Bronchial epithelial cell (primary cell): ENCODE measurements at places on chromosomes 11 and 22. TPM values are rescaled to one million over a fixed set of nuclear protein-coding genes. Genes with fewer than 3 reads are reported as not detected.

The MMP27 gene
- total RNA-seq, result not detected in 2 replicates

- DNase-seq, result peak; percentile 74
These were observed 1.9 kb downstream of the CLTCL1 start for GRCh38 chr22:19289475-19290161.

The CLMP gene
- 9.7 and 34.5 TPM in 2 replicates for total RNA-seq

DNA sequence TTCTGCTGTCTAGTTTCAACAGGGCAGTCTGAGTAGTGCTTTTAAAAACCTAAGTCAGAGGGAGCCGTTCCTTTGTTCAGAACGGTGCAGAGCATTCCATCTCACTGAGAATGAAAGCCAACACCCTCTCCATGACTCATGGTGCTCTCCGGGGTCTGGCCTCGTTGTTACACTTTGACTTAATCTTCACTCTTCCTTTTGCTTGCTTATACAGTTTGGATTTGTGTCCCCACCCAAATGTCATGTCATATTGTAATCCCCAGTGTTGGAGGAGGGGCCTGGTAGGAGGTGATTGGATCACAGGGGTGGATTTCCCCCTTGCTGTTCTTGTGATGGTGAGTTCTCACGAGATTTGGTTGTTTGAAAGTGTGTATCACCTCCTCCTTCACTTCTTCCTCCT lies 292.2 kb downstream of the ST3GAL4 start:
- peak; percentile 59 for DNase-seq

GRCh38 chr11:63719987-63720386 lies 38.7 kb downstream of the RTN3 start:
- no peak for DNase-seq

DNA sequence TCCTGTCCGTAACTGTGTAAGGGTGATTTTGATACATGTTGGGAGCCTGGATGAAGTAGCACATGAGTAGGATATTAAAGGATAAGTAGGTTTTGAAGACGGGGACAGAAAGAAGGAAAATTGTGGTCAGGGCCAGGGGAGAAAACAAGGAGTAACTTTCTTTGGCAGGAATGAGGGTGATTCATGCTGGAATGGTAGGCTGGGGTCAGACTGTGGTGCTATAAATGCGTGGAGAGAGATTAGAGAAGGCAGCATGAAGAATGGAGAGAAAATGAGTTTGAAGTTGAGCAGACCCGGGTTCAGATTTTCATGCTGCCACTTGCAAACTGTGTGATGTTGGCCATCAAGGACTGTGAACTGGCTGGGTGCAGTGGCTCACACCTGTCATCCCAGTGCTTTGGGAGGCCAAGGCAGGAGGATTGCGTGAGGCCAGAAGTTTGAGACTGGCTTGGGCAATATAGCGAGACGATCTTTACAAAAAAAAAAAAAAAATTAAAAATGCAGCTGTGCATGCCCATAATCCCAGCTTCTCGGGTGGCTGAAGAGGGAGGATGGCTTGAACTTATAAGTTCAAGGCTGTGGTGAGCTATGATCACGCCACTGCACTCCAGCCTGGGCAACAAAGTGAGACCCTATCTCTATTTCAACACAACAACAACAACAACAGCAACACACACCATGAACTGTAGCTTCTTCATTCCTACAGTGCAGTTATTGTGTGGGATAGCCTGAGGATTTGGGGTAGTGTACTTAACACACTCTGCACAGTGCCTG lies 22.3 kb downstream of the ZBTB16 start:
- DNase-seq, result no peak

GRCh38 chr11:64226507-64227051 lies 505 bp downstream of the NUDT22 start:
- DNase-seq, result no peak

GRCh38 chr11:103013421-103013820 lies 57.9 kb upstream of the MMP13 start:
- DNase-seq, result no peak

- DNase-seq, result peak; percentile 23
These were observed 3.1 kb downstream of the CBX6 start for GRCh38 chr22:38868886-38869381.

DNA sequence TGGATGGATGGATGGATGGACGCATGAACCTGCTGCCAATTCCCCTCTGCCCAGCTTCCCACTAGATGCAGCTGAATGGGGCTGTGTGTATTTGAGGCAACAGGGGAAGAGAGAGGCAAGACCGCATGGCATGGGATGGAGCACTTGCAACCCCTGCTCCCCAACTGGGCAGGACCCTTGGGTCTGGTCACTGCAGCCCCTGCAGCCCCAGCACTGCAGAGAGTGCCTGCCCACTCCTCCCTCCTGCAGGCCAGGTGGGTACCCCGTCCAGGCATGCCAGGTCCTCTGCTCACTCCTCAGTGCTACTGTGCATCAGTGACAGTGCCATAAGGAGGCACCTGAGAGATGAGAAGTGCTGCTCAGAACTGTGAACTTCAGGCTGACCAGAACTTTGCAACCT lies 40.3 kb downstream of the OSBPL5 start:
- DNase-seq, result no peak

The MYOD1 gene
- not detected in 2 replicates for total RNA-seq

- DNase-seq, result peak; percentile 79
These were observed 849 bp upstream of the APOBEC3B start for GRCh38 chr22:38981005-38981991.

The RIMBP3B gene
- under 0.01 TPM in 1 of 2 replicates, not detected in the other for total RNA-seq

GRCh38 chr11:24514219-24514594 lies 17.4 kb downstream of the LUZP2 start:
- no peak for DNase-seq

The DCDC1 gene
- total RNA-seq, result not detected in 2 replicates

DNA sequence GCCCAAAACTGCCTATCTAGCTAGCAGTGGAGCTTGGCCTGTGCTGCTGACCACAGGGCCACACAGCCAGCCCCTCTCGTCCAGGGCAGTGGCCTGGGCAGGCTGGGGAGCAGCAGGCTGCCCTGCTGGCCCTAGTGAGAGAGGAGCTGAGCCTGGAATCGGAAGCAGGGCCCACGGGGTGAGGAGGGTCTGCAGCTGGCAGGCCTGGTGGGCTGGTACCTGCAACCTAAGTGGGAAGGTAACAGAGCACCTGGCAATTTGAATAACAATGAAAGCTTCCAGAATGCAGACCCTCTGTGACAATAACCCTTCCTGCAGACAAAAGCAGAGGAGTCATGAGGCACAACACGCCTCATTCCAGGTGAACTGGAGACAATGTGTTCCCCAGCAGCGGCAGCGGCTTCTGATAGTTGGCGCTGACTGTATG lies 31.8 kb upstream of the RFPL3 start:
- DNase-seq, result no peak

GRCh38 chr11:17646451-17647145 lies 72.8 kb upstream of the MYOD1 start:
- DNase-seq, result no peak

The SLC25A18 gene
- not detected in 2 replicates for total RNA-seq

- DNase-seq, result no peak
These were observed 529 bp upstream of the CCND1 start for GRCh38 chr11:69640260-69640994.

- no peak for DNase-seq
These were observed 39.3 kb downstream of the EFCAB6 start for GRCh38 chr22:43772831-43773230.

GRCh38 chr11:86660088-86660487 lies 12.3 kb downstream of the ME3 start:
- peak; percentile 60 for DNase-seq

The SCN4B gene
- total RNA-seq, result 0.53 and 1.2 TPM in 2 replicates

GRCh38 chr11:66467756-66468155 lies 1.1 kb downstream of the PELI3 start:
- no peak for DNase-seq

- no peak for DNase-seq
These were observed 60.2 kb downstream of the PDHX start for GRCh38 chr11:34976496-34977088.

The ENTHD1 gene
- total RNA-seq, result not detected in 2 replicates

DNA sequence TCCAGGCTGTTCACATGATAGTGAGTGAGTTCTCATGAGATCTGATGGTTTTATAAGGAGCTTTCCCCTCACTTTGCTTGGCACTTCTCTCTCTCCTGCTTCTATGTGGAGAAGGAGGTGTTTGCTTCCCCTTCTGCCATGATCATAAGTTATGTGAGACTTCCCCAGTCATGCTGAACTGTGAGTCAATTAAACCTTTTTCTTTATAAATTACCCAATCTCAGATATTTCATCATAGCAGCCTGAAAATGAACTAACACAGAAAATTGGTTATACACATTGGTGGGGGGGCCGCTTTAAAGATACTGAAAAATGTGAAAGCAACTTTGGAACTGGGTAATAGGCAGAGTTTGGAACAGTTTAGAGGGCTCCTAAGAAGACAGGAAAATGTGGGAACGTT lies 741.1 kb upstream of the LUZP2 start:
- DNase-seq, result peak; percentile 9

The LGALS12 gene
- total RNA-seq, result not detected in 2 replicates

GRCh38 chr11:75625021-75625420 lies 43.8 kb downstream of the MAP6 start:
- DNase-seq, result no peak

DNA sequence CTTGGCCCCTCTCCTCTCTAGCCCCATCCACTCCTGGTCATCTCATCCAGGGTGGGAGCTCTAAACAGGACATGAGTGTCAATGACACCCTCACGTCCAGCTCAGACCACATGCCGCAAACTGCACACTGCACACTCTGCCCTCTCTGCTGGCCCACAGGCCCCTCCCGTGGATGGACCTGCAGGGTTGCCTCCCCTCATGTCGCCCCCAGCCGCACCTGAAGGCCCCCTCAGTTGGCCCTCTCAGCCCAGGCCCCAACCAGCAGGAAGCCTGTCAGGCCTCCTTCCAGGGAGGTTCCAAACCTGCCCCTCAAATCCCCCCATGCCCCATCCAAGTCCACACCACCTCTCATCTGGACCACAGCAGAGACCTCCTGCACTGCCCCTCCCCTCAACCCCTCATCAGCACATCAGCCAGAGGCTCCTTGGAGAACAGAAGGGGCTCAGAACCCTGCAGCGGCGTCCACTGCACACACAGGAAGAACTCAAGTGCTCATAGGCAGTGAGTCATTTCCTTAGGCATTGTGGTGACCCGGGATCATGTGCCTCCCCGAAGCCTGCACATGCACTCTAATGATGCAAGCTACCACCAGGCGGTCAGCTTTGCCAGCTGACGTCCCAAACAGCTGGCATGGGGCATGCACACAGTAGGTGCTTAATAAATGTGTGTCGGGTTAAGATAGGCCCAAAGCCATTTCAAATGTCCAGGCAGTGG lies 12.9 kb upstream of the CDKN1C start:
- peak; percentile 83 for DNase-seq

DNA sequence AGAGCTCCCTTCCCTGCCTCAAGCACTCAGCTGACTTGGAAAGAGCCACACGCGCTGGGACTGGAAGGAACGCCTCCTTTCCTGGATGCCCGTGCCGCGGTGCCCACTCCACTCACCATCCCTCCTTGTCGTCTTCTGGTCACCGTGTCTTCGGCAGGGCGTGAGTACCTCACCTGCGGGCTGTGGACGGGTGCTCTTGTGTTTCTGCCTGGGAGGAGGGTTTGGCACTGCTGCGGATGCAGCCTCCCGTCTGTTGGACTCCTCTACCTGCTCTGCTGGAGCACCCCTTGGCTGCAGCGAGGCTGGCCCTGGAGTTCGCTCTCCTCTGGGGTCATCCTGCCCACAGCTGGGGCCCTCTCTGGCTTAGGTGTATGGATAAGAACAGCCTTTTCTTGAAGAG lies 612.7 kb downstream of the BRD1 start:
- DNase-seq, result no peak

The CDHR5 gene
- not detected in 2 replicates for total RNA-seq

- DNase-seq, result no peak
These were observed 88.7 kb downstream of the C11orf58 start for GRCh38 chr11:16827139-16827538.

GRCh38 chr22:46063846-46064227 lies 86.5 kb upstream of the PPARA start:
- DNase-seq, result no peak

DNA sequence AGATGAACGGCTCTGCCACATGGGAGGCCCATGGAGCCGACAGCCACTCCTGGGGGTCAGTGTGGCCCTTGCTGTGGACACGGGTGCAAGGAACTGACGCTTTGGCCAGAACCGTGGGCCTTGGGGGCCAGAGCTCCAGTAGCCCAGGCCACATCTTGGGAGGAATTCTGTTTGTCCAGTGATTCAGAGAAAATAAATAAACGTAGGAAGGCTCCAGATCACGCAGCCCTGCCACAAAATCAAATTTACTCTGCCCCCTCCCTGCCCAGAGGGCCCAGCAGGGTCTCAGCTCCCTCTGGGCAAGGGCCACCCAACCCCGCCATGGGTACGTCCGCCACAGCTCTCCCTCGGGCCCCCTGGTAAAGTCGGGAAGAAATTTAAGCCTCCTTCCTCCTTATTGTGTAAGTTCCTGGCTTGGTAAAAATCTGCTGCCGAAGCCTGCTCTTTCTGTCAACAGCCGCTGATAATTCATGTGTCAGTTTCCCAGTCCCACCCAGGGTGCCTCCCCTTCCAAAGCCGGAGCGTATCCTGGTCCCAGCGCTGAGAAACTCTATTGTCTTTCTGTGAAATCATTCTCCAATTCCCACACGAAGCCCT lies 6.9 kb upstream of the MUC5AC start:
- DNase-seq, result peak; percentile 17

DNA sequence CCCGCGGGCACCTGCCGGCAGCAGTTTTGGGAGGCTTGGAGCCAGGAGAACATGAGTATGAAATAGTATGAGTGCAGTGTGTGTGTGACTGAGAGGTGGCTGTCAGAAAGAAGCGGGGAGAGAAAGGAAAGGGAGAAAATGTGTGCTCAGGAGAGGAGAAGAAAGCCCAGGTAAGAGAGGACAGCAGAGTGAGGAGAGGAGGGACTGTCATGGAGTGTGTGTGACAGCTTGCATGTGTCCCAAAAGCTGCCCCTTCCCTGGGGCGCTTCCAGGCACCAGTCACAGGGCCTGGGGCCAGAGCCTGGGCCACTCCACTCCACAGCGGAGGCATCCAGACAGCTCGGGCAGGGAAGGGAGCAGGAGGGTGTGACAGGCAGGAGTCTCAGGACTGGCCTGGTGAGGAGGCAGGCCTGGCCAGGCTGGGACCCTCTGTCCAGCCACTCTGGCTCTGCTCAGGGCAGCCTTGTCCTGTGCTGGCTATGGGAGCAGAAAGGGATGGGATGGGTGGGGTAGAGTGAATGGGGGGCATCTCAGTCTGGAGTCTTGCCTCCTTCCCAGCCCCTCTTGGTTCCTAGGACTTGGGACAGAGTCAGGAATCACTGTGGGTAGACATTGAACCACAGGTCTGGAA lies 949 bp downstream of the MMP11 start:
- DNase-seq, result no peak

GRCh38 chr11:63623513-63624140 lies 9.4 kb upstream of the PLAAT3 start:
- DNase-seq, result no peak

DNA sequence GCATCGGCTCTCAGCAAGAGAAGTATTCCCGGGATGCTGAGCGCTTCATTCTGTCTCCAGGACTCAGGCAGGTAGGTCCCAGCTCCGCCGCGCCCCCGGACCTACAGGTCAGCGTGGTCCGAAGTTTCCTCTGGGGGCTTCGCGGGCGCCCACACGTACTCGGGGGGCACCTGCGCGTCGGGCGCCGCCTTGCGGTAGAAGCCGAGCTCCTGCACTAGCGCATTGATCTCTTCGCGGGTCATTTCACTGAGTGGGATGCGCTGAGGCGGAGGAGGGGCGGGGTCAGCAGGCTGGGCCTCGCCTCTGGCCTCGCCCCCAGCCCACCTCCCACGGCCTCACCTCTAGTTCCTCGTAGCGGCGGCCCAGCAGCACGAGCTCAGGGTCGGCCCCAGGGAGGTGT lies 2.5 kb downstream of the SELENOM start:
- no peak for DNase-seq
